Tibial artery (tissue), 4 donors: ENCODE measurements at places on chromosomes 2 and 18.

DNA sequence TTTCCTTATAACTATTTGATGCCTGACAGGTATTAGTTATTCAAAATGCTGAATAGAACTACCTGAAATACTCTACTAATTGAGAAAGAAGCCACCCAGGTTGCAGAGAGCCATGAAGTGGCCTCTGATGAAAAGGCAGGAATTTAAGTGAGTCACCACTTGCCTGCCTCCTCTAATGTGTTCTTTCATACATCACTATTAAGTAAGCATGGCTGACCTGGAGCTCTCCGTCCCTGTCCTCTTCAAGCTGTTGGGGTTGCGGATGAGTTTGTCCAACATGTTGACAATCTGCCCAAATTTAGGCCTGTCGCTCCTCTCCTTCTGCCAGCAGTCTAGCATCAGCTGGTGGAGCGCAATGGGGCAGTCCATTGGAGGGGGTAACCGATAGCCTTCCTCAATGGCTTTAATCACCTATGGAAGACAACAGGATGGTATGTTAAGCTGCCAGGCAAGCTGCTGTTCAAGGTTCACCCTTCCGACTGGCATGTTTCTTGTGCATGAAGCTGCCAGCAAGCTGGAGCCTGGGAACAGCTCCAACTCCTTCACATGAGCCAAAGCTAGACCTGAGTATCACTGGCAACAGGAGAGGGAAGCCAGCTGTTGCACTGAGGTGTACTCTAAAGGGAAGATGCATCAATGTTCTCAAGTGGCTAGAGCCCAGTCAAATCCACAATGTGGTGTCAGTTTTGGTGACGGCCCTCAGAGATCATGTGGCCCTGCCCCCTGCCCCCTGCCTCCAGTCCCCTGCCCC is 142.2 kb downstream of the EPHA4 start:
- no peaks in the 10 kb centered on the region for H3K27me3 ChIP-seq
- DNase-seq = no peak
- peaks cover 9% of the 10 kb centered on the region for H3K4me1 ChIP-seq
- no peak overlapping the region for H3K27ac ChIP-seq
- peaks cover 13% of the 10 kb centered on the region for H3K36me3 ChIP-seq
- no peak overlapping the region for H3K4me3 ChIP-seq

GRCh38 chr2:39693245-39693644 is 27.5 kb downstream of the TMEM178A start:
- H3K4me3 ChIP-seq = no peak overlapping the region
- H3K27ac ChIP-seq = no peak overlapping the region
- DNase-seq = no peak
- no peaks in the 10 kb centered on the region for H3K36me3 ChIP-seq
- H3K4me1 ChIP-seq = no peaks in the 10 kb centered on the region

DNA sequence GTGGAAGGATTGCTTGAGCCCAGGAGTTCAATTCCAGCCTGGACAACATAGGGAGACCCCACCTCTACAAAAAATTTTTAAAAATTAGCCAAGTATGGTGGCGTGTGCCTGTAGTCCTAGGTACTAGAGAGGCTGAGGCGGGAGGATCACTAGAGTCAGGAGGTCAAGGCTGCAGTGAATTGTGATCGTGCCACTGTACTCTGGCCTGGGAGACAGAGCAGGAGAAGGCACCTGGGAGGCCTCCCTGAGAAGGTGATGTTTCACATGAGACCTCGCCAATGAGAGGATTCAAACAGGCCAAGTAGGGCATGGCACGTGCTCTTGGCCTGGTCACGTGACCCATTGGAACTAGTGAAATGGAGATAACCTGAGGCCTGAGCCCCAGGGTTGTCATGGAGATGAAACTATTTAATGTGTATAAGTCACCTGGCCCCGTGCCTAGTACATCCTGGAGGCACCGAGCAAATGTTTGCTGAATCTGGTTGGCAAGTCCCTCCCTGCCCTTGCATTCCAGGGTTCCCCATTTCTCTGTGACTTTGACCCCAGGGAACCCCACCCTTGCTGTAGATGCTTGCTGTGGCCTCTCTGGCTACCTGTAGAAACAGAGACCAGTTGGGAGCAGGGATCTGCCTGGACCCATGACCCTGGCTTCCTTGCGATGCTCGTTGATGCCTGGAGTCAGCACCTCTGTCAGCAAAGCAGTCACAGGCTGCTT is 26.1 kb upstream of the ROCK2 start:
- DNase-seq = no peak
- H3K36me3 ChIP-seq = no peaks in the 10 kb centered on the region
- H3K4me1 ChIP-seq = peaks cover 4% of the 10 kb centered on the region

- peak; percentile 78 for DNase-seq
- H3K4me3 ChIP-seq = peak overlapping the region; percentile 38
- H3K27me3 ChIP-seq = no peaks in the 10 kb centered on the region
- H3K4me1 ChIP-seq = no peaks in the 10 kb centered on the region
Measured at GRCh38 chr18:13381944-13382365, 163.4 kb downstream of the LDLRAD4 start.

- H3K4me1 ChIP-seq = peaks cover 10% of the 10 kb centered on the region
- H3K27me3 ChIP-seq = no peaks in the 10 kb centered on the region
- no peak overlapping the region for H3K4me3 ChIP-seq
- no peaks in the 10 kb centered on the region for H3K36me3 ChIP-seq
- DNase-seq = no peak
Measured at GRCh38 chr18:6994056-6994770, 123.4 kb downstream of the LAMA1 start.

DNA sequence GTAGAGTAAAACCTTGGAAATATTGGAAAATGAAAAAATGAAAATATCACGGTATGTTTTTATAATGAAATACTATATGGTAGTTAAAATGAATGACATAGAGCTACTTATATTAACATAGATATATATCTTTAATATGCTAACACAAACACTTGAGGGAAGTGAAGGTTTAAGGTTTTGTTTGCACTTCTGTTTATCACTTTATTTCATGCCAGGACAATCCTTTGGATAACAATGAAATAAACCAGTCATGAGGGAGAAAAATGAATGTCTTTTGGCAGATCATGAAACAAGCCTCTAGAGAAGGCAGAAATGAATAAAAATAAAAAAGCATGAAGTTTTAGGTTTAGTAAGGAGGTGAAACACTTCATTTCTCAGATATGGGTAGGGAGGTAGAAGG is 89.9 kb downstream of the BAZ2B start:
- H3K36me3 ChIP-seq = no peaks in the 10 kb centered on the region
- H3K4me1 ChIP-seq = no peaks in the 10 kb centered on the region

DNA sequence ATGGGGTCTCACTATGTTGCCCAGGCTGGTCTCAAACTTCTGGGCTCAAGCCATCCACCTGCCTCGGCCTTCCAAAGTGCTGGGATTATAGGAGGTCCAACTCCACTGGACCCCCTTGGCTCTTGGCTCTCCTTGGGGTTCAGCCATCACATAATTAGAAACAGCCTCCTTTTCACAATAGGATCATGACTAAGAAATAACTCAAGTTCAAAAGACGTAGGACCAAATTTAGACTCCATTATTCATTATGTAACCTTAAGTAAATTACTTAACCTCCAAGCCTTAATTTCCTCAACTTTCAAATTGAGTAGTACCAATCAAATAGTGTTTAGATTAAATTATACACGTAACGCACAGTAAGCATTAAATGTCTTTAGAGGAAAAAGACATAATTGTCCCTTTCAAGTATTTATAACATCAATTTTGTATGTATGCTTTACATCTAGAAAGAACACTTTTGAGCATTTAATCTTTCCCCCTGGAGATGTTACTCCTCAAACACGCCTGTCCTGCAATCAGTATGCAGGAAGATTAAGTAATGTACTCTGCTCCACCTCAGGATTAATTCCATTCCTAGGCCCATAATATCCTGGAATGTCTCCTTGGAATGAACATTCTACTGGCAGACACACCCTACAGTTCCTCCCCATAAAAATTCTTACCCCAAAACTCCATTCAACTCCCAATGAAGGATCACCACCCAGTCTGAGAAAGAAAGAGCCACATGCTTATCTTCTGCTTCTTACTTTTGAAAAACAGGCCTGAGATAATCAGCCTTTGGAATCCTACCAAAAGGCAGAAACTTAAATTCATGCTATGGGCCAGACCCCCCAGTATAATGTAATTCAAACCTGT is 49.1 kb downstream of the COBLL1 start:
- no peak for DNase-seq
- no peaks in the 10 kb centered on the region for H3K36me3 ChIP-seq
- H3K4me3 ChIP-seq = no peak overlapping the region
- H3K27me3 ChIP-seq = no peaks in the 10 kb centered on the region
- peak overlapping the region; percentile 68 for H3K27ac ChIP-seq

- no peaks in the 10 kb centered on the region for H3K4me1 ChIP-seq
- no peaks in the 10 kb centered on the region for H3K36me3 ChIP-seq
- H3K4me3 ChIP-seq = no peak overlapping the region
- no peak for DNase-seq
- H3K27me3 ChIP-seq = no peaks in the 10 kb centered on the region
Measured at GRCh38 chr2:229463841-229464346, 192.8 kb upstream of the PID1 start.

GRCh38 chr18:45719106-45719505 is 4.9 kb upstream of the SLC14A1 start:
- H3K4me3 ChIP-seq = no peak overlapping the region
- no peak overlapping the region for H3K27ac ChIP-seq
- peaks cover 7% of the 10 kb centered on the region for H3K4me1 ChIP-seq

- no peak overlapping the region for H3K27ac ChIP-seq
- DNase-seq = no peak
- no peaks in the 10 kb centered on the region for H3K36me3 ChIP-seq
- no peaks in the 10 kb centered on the region for H3K27me3 ChIP-seq
- no peak overlapping the region for H3K4me3 ChIP-seq
Measured at GRCh38 chr2:45112750-45113149, 103.5 kb upstream of the SIX2 start.

DNA sequence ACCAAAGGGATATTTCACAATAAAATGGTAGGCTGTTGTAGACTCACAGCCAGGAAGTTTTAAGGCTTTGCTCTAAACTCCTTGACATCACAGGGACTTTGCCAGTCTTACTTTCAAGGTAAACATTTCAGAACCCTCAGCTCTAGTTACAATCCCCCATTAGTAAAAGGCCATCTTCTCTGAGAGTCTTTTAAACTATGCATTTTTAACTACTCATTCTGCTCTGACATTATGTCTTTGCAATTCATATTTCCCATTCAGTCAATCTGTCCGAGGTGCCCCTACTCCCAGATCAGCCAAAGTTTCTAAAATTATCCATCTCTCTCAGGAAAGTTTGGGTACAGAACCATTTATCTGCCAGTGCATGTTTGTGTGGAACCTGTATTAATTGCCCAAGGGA is 1094.1 kb downstream of the TDRD15 start:
- no peaks in the 10 kb centered on the region for H3K36me3 ChIP-seq
- H3K27ac ChIP-seq = no peak overlapping the region
- H3K4me3 ChIP-seq = no peak overlapping the region
- no peaks in the 10 kb centered on the region for H3K27me3 ChIP-seq
- no peak for DNase-seq
- H3K4me1 ChIP-seq = no peaks in the 10 kb centered on the region
